ENCODE measurements at places on chromosomes 1 and 21.

DNA sequence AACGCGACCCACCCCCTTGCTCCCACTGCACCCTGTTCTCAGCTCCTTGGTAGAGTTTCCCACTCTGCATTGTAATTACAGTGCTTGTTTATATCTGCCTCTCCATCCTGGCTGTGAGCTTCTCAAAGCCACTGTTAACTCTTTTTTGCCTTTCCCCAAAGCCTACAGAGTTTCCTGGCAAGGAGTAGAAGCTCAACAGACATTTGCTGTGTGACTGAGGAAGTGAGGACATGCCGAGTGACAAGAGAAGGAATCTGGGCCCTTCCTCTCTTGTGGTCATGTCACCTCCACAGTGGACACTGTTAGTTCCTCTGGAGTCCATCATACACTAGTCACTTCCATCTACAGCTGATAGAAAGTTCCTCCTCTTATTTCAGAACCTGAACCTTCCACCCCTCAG, 6.1 kb upstream of the IGSF8 start:
- no peak for DNase-seq

DNA sequence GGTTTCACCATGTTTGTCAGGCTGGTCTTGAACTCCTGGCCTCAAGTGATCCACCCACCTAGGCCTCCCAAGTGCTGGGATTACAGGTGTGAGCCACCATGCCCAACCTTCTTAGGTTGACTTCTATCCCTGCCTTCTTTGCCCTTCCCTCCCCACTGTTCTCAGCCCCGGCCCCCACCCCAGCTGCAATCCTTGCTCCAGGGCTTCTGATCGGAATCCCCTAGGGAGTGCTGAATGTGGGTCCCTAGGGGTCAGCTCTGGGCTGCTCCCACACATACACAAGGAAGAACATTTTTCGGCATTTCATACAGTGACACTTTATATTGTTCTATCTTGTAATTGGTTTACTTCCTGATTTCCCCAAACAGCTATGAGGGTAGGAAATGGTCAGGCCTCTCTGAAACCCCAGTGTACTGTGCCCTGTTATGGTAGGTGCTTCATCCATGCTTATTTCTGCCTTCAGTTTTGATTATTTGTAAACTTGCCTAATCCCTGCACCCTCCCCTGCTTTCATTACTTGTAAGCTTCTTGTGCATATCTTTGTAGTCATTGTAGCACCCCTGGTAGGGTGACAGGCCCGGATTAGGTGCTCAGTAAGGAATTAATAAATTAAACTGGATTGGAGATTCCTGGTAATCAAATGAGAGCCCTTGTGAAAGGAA, 5.8 kb upstream of the SRP9 start:
- DNase-seq: no peak

- DNase-seq: no peak
Observed at GRCh38 chr1:235259133-235259778, 68.7 kb downstream of the ARID4B start.

DNA sequence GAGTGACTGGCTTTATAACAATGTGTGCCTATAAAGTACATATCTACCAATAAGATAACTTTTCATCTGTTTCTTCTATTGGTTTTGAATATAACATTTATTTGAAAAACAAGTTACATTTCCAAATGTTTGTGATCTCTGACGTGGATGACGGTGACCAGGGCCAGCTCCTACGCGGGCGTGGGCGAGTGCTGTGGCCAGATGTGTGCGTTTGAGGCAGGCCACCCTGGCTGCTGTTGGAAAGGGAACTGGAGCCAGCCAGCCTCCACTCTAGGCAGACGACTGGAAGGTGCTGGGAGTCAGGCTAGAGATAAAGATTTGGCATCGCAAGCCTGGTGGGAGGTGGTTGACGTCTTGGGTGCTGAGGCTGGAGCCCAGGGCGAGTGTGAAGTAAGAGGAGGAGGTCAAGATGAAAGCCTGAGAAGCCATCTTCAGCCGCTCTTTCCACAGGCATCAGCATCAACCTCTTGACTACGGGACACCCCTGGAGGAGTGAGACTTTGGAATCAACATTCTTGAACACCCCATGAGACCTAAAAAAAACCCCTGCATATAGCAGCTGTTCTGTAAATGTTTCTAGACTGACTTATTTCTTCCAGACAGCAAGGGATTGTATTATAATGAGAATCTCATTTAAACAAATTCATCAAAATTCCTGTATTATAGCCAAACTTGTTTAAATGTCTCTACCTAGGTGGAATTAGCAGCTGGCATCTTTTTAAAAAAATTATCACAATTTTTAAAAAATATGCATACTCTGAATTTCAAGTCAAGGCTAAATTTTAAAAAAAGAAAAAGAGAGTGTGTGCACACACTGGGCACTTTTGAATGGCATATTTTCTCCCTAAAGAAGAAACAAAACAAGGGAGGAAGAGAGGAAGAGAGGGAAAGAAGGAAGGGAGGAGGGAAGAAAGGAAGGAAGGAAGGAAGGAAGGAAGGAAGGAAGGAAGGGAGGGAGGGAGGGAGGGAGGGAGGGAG, 112.5 kb upstream of the SLC44A3 start:
- DNase-seq: peak; percentile 49
